ENCODE measurements at places on chromosomes 4 and X.

DNA sequence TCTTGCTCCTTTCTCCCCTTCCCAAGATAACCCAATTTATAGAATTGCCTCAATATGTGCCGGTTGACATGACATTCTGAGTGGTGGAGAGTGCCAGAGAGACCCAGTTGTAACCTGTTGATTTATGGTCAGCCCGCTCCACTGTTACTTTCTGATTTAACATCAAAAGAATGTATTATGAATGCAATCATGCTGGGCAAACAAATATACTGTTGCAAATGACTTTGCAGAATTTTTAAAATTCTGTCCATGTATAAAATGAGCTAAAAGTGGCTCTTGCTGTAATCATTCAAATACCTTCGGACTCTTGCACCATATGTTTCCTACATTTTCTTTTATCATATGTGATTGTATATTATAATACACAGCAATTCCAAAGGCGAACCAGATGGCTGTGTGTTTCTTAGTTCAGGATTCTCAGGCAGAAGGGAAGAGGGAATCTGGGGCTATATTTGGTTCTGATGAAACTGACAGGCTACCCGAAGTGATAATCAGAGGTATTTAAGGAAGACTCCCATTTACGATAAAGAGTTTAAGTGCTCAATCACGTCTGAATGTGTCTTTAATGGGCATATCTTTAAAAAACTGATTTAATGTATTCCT is 131.7 kb downstream of the CLCN4 start:
- DNase-seq, result no peak

- no peak for DNase-seq
Measured at GRCh38 chr4:55553441-55554201, 6.9 kb upstream of the CLOCK start.

GRCh38 chr4:31283679-31284078 is 563.5 kb downstream of the PCDH7 start:
- DNase-seq, result no peak

- DNase-seq, result no peak
Measured at GRCh38 chrX:123881330-123881729, 21.5 kb downstream of the XIAP start.

GRCh38 chr4:39133623-39134022 is 48.7 kb upstream of the WDR19 start:
- DNase-seq, result no peak

DNA sequence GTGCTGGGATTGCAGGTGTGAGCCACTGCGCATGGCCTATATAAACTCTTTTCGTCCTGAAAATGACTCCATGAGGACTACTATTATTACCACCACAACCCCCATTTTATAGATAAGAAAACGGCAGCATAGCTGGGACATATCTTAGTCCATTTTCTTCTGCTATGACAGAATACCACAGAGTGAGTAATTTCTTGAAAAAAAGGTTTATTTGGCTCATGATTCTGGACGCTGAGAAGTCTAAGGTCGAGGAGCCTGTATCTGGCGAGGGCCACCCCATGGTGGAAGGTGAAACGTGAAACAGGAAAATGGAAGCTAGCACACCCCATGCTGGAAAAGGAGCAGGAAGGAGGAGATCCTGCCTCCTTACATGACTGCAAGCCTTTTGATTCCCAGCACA is 68.9 kb downstream of the SMIM20 start:
- DNase-seq, result no peak
